ENCODE measurements at places on chromosomes 1 and 21.

DNA sequence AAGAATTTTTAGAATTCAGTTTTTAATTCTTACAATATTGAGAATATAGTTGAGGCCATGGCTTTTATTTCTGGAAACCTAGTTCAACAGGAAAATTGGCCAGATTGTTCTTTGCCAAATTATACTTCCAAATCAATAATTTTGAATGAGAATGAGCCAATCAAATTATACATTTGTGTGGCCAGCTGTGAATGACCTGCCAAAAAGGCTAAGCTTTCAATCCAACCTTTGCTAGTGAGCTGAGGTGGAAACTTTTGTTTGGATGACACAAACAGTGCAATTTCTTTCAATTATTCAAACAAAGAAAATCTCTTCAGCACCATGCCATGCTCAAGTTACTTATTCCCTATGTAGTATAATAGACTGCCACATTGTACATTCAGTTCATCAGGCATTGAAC is 167.8 kb downstream of the PATJ start:
- DNase-seq: no peak

DNA sequence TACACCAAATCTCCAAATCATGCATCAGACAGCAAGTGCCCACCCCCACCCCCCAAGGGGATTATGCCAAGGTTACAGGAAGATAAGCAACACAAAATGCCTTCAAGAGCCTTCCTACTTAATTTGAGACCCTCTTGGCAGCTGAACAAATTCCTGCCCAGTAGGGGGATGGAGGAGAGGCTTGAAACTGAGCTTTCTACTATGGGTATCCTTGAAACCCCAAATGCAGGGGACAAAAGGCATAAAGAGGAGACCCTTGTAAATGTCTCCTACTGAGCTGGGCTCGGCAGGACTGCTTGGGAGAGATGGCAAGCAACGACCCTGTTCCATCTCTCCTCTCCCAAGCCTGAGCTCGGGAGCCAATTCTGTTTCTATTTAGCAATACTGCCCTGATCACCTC is 3.5 kb downstream of the SLC41A1 start:
- DNase-seq: no peak

- DNase-seq: no peak
Measured at GRCh38 chr1:30607723-30608122, 115.7 kb downstream of the MATN1 start.

- no peak for DNase-seq
Measured at GRCh38 chr1:172467446-172467845, 23.6 kb upstream of the PIGC start.

DNA sequence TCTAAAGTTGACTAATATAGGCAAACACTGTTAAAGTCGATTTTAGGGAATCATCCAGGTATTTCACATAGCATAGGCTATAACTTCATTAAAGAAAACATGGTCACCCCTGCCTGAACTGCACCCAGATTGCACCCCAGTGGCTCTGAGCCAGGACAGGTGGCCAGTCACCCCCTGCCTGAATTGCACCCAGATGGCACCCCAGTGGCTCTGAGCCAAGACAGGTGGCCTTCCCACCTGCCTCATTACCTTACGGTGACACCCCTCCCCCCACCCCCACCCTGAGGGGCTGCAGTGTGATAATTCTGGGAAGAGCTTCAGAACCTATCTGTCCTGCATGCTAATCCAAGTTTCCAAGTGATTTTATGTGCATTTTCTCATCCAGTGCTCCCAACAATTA is 78.9 kb downstream of the DSCAM start:
- DNase-seq: no peak

Data from retinal pigment epithelial cell (primary cell).